Esophagus mucosa (tissue), 1 donor: ENCODE measurements at places on chromosomes 3 and 15. TPM values are rescaled to one million over a fixed set of nuclear protein-coding genes. Genes with fewer than 3 reads are reported as not detected.

DNA sequence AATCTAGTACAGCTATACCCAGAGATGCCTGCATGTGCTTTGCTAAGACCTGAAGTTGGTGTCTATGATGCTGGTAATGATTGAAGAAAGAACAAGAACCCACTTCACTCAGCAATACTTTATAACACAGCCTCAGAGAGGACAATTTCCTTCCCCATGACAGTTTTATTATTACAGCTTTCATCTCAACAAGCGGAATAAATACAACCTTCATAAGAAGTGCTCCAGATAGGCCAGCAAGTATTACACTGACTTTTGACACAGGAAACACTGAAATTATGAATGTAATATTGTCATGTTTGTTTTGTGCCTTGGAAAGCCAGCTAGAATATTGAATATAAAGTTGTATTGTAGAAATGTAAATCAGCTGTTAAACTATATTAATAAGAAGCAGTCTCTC lies 557.4 kb upstream of the ARPP21 start:
- ATAC-seq: no peak

DNA sequence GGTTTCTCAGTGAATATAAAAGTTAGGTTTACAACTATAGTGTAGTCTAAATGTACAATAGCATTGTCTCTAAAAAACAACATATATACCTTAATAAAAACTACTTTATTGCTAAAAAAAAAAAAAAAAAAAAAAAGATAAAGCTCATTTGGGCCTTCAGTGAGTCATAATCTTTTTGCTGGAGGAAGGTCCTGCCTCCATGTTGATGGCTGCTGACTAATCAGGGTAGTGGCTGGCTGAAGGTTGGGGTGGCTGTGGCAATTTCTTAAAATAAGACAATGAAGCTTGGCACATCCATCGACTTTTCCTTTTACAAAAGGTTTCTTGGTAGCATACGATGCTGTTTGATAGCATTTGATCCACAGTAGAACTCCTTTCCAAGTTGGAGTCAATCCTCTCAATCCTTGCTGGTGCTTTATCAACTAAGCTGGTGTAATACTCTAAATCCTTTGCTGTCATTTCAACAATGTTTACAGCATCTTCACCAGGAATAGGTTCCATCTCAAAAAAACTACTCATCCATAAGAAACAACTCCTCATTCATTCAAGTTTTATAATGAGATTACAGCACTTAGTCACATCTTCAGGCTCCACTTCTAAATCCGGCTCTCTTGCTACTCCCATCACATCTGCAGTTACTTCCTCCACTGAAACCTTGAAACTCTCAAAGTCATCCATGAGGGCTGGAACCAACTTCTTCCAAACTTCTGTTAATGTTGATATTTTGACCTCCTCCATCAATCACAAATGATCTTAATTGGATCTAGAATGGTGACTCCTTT lies 13.3 kb downstream of the ZNF280D start:
- no peak for ATAC-seq

DNA sequence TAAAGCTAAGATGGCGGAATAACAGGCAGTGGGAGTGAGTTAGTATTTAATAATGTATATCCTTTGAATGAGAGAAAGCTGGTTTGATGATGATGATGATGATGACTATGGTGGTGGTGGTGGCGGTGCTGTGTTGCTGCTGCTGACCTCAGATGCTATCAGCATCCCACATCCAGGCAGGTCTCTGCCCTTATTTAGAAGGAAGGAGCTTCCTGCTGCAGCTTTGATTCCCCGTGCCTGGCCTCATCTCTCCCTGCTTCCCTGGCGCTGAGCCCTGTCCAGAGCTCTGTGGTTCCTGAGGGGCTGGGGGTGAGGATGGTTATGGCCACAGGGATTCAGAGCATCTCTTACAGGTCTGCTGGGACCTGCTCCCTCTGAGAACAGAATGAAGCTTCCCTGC lies 73.1 kb downstream of the RAB11A start:
- no peak for ATAC-seq

The RPSA gene
- 1,385 TPM for total RNA-seq

DNA sequence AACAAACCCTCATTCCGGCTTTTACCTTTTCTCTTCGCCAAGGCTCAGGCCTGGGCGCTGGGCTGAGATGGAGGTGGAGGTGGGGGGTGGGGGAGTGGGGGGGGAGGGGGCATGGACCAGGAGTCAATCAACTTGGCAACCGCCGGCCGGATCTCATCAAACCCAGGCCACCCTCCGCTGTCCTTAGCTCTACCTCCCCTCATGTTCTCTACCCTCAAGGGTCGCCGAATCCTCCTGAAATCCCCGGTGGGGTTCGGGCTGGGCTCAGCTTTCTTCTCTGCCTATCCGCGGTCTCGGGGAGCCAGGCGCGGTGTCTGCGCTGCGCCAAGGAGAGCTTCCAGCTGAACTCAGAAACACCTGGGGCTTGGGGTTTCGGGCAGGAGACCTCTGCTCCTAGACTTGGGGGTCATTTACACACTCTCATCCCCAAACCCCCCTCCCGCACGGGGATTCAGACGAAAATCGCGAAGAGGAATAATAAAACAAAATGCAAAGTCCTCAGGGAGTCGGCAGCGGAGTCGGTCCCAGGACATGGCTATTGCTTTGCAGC lies 2.5 kb downstream of the ONECUT1 start:
- ATAC-seq: no peak

The PLEKHO2 gene
- 3.9 TPM for total RNA-seq
